ENCODE measurements at places on chromosomes 2 and 18.

GRCh38 chr2:183903026-183903425, 695.3 kb upstream of the ZNF804A start:
- DNase-seq, result no peak

DNA sequence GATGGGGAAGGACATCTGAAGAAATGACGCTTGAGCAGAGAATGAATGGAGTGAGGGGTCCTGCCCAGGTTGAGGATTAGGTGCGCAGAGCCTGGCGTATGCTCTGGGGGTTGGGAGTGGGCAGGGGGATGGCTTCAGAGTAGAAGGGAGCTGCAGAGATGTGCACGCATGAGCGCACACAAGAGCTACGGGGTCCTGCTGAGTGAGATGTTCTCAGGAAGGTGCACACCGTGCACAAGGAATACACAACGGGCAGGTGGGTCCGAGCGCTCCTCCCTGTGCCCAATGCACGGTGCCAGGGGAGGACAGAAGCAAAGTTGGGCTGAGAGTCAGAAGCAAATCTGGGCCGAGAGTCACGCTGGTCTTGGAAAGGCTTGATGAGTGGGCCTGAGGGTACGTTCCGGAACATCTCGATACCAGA, 25.5 kb downstream of the TWIST2 start:
- DNase-seq, result no peak

- no peak for DNase-seq
Measured at GRCh38 chr2:238898534-238899281, 50.8 kb downstream of the TWIST2 start.

DNA sequence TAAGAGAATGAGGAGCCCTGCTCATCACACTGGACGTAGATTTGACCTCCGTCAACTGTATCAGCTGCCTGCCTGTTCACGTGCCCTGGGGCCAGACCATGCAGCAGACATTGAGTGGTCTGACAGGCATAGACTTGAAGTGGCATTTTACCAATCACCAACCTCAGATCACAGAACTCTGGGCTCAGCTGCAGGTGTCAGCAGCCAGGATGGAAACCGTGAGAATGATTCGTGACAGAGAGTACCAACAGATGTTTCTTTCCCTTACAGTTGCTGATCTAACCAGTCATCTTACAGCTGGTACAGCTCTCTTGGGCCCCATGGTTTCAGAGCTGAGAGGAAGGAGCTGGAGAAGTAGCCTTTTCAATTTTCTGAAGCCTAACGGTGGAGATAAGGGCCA, 148.9 kb downstream of the EN1 start:
- DNase-seq, result no peak
